ENCODE measurements at places on chromosomes 12 and 14.
A peak's percentile ranks its signal among the peaks of the same experiment; 100 is the strongest.

DNA sequence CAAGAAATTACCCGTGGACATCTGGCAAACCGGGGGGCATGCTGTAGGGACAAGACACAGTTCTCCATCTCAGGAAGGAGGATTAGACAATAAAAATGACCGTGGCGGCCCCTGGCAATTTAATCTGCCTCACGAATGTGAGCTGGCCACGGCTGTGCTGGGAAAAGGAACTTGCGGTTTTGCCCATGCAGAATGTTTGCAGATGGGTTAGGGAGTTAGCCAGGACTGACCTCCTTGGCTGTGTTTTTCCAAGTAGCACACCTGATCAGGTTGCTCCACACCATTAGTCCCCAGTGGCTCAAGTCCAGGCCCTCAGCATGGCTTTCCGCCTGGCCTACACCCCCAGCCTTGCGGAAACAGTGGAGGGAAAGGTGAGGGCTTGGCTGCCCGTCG, 20.8 kb downstream of the TPCN1 start:
- no peak for DNase-seq

DNA sequence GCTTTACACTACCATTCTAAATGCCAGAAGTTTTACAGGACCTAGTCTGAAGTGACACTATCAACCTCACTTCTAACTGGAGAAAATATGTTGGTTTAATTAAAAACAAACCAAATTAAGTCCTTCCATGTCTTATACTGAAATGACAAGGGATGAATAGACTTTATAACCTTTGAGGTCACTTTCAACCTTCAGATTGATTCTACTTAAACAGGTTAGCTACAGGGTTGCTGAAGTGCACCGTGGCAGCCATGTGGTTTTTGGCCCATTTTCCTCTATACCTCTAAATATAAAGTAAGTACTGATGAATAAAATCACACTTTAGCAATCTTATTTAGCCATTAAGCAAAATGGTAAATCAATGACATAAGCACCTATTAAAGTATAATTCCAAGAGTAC, 3.9 kb downstream of the SLC38A2 start:
- DNase-seq = no peak

- peak; percentile 57 for DNase-seq
Measured at GRCh38 chr12:6554168-6555017, 1.4 kb downstream of the IFFO1 start.

DNA sequence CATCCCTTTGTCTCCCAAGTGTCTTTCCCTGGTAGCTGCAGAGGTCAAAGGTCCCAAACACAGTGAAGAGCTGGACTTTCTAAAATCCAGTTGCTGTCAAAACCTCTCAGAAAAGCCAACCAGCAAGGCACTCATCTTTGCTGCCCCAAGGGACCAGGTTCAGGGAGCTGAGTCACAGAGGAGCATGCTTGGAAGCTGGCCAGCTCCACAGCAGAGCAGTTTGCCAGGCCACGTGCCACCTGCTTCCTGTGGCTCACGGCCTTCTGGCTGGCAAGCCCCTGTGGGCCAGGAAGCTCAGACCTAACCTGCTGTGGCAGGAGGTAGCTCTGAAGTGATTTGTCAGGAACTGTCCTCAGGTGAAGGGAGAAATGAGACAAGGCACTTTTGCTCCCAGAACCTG, 3.6 kb downstream of the ISCU start:
- DNase-seq = peak; percentile 54

DNA sequence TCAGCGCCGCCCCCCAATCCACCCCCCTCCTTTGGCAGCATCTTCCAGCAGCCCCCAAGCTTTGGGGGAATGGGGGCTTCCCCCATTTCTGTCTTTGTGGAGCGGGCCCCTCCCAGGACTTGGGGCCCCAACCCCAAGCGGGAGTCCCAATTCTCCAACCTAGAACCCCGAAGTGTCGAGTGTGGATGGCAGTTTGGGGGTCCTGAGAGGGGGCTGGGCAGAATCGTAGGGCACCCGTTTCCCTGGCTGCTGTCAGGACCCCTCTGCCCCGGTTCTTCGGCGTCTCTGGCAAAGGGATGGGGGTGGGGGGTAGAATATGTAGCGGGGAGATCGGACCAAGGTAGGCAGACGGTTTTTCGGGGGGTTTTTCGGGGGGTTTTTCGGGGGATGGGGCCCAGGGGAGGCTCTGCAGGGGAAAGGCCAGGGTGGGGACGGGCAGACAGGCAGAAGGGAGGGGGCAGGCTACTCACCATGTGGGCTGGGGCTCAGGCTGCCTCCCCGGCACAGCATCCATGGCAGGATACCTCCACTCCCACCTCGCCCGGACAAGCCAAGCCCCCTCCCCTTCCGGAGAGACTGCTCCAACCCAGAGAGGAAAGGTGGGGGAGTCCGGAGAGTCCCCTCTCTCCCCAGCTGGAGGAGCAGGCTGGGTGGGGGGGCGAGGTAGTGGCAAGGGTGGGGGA, 739 bp downstream of the JPH4 start:
- no peak for DNase-seq

- DNase-seq = no peak
Measured at GRCh38 chr12:94305130-94305957, 154.3 kb downstream of the CEP83 start.

All from T follicular helper cell (primary cell).